ENCODE measurements at places on chromosomes 7 and 10.
A peak's percentile ranks its signal among the peaks of the same experiment; 100 is the strongest.

GRCh38 chr10:79336739-79337138 is 10.5 kb upstream of the PPIF start:
- DNase-seq = no peak

- DNase-seq = no peak
Measured at GRCh38 chr7:29278337-29279069, 83.9 kb downstream of the CHN2 start.

DNA sequence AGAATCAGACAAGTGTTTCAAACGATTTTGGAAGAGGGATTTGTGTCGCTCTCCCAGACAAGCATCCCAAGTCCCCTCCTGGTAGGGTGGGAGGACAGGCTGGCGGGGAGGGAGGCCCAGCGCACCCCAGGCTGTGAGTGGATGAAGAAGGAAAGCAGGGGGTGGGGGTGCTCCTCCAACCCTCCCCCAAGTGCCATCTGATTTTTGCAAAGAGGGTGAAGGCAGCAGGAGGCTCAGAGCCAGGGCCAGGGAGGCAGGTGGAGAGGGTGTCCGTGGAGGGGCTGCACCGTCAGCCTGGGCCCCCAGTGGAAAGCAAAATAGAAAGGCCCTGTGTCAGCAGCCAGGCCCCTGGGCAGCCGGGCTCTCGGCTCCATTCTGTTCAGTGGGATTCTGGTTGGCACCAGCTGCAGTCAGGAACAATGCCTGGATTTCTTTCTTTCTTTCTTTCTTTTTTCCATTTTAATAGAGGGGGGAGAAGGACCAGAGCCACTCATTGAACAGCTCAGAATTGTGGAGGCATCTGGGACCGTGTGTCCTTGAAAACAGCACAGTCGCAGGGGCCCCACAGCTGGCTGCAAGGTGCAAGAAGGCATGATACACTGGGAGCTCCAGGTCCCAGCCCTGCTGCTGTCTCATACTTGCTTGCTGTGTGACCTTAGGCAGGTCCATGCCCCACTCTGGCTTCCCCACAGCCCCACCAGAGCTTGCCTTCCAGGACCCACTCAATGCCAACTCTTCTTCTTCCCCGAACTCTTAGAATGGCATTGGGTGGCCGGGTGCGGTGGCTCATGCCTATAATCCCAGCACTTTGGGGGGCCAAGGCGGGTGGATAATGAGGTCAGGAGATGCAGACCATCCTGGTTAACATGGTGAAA is 7.1 kb upstream of the ZMIZ1 start:
- no peak for DNase-seq

- DNase-seq = no peak
Measured at GRCh38 chr10:18229826-18230225, 89.6 kb downstream of the CACNB2 start.

- no peak for DNase-seq
Measured at GRCh38 chr7:151304856-151305255, 36.8 kb upstream of the NUB1 start.

GRCh38 chr10:96473866-96474265 is 39.9 kb downstream of the TLL2 start:
- DNase-seq = no peak

DNA sequence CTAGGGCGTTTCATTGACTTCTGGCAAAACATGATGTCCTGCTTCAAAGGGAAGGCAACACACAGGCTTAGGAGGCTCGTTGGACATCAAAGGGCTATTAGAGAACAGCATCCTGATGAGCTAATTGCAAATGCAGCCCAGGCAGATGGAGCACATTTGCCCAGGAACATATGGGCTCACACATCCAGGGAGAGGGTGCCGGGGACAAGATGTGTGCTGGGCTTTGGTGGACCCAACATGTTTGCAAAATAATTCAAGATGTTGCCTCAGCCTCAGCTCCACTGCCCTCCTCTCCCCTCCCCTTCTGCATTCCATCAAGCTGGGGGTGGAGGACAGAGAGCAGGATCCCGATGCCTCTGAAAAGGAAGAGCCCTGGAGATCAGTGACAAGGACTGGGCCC is 217.1 kb upstream of the ZMIZ1 start:
- no peak for DNase-seq

DNA sequence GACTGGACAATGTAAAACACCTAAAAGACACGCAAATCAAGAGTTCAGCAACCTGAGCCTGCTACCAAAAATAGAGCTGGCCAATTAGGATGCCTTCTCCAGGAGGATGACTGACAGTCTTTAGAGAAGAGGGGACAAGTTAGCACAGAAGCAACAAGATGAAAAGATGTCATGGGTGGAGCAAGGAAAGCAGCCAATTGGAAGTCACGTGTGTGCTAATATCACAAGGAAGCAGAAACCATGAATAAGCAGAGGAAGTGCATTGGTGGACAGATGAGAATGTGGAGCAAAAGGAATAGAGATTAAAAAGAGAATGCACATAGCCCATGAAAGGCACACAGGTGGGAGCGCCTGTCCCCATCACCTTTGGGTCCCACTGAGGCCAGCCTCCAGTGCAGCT is 148.1 kb downstream of the SLC25A13 start:
- no peak for DNase-seq

- DNase-seq = no peak
Measured at GRCh38 chr10:124164264-124164663, 70.9 kb upstream of the CHST15 start.

DNA sequence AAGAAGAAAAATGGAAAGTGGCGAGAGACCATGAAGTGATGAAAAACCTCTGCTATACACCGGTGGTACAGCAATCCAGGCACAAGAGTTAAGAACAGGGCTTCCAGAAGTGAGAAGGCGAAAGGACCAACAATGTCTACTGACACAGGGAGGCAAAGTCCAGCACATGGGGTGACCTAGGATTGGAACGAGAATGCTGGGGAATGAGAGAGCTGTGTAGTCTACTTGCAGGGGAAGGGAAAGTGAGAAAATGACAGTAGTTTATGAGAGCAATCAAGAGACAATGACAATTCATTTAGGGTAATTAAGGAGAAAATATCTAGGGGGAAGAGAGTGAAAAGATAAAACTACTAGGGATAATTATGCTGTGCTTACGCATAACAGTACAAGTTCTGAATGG is 169.2 kb downstream of the SLC25A13 start:
- no peak for DNase-seq

GRCh38 chr10:78777466-78777865 is 291.3 kb upstream of the ZMIZ1 start:
- no peak for DNase-seq

DNA sequence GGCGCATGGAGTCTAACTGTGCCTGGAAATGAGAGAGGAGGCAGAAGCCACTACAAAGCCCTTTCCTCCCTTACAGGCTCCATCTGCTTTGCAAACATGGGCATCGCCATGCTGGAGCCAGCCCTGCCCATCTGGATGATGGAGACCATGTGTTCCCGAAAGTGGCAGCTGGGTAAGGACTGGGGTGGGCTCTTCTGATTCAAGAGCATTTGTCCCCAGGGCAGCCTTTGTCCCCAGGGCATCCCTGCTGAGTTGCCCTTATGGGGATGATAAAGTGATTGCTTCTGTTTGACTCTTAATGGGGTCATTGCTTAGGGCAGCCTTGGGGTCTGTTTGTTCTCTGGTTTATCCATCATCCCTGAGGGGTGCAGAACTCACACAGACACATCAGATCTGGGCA is 16.8 kb downstream of the SLC18A2 start:
- no peak for DNase-seq

DNA sequence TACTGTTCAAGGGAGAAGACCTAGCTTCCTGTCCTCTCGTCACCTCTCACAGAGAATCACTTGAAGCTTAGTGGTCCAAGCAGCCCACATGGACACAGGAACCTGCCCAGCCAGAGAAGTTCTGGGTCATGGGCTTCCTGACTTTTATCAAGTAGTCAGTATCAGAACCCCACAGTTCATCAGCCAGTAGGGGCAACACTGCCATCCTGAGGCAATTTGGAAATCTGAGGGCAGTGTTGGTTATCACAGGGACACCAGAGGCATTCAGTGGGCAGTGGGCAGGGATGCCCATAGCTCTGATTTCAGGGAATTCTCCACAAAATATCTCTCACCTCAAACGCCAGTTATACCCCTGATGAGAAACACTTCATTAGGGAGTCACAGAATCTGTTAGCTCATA is 22.5 kb upstream of the MGAM2 start:
- no peak for DNase-seq

- peak; percentile 56 for DNase-seq
Measured at GRCh38 chr7:816751-817671, 15.3 kb upstream of the SUN1 start.

GRCh38 chr7:10120936-10121335 is 852.7 kb upstream of the PHF14 start:
- no peak for DNase-seq

- DNase-seq = no peak
Measured at GRCh38 chr10:99520040-99520846, 12.5 kb upstream of the NKX2-3 start.

- DNase-seq = peak; percentile 5
Measured at GRCh38 chr7:115679976-115680375, 350.6 kb downstream of the TFEC start.

GRCh38 chr10:114336823-114337509 is 67.3 kb downstream of the AFAP1L2 start:
- no peak for DNase-seq

GRCh38 chr10:85902051-85902450 is 464.5 kb downstream of the GRID1 start:
- no peak for DNase-seq

GRCh38 chr7:129162732-129163131 is 18.2 kb downstream of the TSPAN33 start:
- DNase-seq = no peak

GRCh38 chr7:108101759-108102158 is 28.4 kb downstream of the LAMB4 start:
- no peak for DNase-seq

DNA sequence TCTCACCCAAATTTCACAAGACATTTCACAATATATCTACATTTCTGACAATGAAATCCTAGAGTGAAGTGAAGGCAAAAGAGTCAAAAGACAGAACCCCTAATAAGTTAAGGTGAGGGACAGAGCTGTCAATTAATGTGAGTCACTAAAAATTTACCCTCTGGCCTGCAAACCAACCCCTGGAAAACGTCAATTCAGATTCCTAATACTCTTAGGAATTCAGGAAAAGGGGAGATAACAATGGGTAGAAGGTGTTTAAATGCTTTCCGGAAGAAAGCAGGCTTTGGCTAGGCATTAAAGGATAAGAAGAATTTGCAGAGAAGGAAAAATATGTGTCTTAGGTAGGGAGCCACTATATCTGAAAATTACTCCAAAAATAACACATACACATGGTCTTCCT is 299.6 kb downstream of the INHBA start:
- no peak for DNase-seq

- no peak for DNase-seq
Measured at GRCh38 chr7:104093127-104093526, 103.7 kb upstream of the RELN start.

DNA sequence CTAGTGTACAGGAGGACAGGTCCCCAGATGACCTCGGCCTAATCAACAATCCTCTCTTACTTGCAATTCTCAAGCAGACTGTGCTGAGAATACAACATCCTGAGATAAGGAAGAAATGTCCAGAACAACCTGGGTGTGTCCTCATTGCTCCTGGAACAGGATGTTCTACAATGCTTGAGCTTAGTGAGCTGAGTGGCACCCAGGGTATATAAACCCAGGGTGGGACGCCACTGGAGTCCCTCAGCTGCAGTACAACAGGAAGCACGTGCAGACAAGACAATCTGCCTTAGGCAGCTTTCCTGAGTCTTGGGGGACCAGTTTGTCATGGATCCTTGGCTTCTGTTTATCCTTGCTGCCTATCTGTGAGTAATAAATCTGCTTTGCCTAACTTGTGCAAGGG is 27.7 kb upstream of the SLC25A13 start:
- no peak for DNase-seq

DNA sequence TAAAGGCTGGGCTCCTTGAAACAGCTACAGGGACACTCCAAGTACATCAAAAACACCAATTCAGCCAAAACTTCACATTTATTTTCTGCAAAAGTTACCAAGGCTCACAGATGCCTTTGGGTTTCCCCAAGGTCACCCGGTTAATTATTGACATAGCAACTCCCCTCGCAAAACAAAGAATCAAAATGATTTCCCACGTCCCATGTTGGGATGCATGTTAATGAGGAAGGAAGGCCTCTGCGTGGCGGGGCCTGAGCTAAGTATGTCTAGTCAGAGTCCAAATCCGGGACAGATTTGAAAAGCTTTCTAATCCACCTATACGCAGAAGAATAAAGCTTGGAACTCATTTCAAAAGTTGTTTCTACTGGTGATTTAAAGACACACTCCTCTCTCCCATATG is 535 bp upstream of the TMEM72 start:
- DNase-seq = no peak

- DNase-seq = no peak
Measured at GRCh38 chr7:10483671-10484070, 490.0 kb upstream of the PHF14 start.

DNA sequence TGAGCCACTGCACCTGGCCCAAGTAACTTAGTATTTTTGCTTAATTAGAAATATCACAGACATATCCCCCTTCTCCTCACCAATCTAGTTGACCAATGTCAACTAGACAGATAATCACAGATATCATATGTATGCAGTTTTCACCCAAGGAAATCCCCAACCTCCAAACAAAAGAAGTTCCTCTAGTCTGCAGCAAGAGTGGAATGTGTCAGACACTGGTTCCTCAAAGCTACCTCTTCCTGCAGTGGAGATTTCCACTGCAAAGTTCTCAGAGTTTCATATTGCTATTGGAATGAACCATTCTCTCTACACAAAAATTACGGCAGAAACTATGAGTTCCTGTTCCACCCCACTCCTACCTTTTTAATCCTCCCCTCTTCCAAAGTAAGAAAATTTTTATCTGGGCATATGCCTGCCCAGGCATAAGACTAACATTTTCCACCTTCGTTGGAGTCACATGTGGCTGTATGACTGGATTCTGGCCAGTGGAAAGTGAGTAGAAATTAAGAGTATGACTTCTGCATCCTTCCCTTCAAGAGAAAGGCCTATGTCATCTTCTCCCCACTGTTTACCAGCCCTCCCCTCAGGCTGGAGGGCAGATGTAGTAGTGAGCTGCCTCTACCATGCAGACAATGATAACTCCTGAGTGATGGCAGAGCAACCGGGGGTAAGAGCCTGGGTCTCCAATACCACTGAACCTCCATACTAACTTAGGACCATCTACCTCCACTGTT is 103.0 kb downstream of the MYOF start:
- no peak for DNase-seq

- DNase-seq = no peak
Measured at GRCh38 chr7:148726385-148726784, 27.7 kb downstream of the CUL1 start.

GRCh38 chr10:124742413-124743190 is 1.6 kb downstream of the FAM53B start:
- no peak for DNase-seq

DNA sequence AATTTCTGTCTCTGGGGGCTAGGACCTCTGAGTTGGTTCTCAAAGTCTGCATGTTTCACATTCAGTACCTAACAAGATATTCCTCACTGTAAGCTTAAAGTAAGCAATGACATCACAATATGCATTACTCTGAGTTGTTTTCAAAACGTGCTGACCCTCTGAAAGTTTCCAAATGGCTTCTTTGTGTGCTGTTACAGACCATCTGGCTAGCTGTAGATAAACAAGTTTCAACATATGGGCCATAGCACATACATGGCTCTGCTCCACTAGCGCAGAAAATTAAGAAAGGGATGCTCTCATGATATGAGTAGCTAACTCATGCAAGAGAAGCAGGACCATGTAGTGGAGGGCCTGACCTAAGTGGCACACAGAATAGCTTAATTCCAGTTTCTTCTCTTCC is 119.0 kb downstream of the HTR7 start:
- no peak for DNase-seq

GRCh38 chr7:116167177-116167576 is 43.2 kb upstream of the TES start:
- no peak for DNase-seq
